ENCODE measurements at places on chromosomes 4 and X.

GRCh38 chr4:79331126-79331876, 5.4 kb upstream of the NAA11 start:
- no peak for DNase-seq

GRCh38 chrX:9171841-9172463, 138.0 kb upstream of the FAM9B start:
- no peak for DNase-seq

DNA sequence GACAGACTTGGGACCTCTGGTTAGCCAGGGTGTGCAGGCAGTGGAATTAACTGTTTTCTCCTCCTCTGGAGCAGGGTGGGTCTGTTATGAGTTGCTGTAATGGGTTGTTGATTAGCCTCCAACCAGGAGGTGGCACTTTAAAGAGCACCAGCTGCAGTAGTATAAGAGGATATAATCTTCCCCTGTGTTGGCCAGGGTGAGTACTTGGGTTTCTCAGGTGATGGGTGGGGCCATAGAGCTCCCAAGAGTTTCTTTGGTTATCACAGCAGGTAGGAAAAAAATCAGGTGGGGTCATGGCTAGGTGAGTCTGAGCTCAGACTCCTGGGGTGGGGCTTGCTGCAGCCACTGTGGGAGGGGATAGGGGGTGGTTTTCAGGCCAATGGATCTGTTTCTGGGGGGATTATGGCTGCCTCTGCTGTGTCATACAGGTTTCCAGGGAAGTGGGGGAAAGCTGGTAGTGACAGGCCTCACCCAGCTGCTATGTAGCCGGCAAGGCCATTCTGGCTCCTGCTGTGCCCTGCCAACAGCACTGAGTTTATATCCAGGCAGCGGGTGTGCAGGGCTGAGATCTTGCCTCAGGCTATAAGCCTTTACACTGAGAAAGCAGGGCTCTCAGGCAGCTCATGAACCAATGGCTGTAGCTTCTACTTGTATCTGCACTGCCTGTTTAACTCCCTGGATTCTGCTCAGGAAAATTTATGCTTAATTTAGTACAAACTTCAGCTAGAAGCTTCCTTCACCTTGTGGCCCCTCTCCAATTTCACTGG, 70.1 kb downstream of the CCNG2 start:
- DNase-seq, result no peak

DNA sequence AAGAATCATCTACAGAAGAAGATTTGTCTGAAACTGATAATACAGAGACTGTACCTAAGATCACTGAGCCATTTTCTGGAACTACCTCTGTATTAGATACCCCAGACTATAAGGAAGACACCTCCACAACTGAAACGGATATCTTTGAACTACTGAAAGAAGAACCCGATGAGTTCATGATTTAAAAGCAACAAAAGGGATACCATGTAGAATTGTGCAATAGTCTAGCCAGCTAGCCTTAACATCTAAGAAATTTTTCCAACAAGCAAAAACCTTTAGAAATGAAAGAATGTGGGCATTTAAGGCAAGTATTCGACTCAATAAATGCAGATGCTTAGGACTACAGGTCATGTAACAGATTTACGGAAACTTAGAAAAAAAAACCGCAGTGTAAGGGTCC, 1.3 kb downstream of the CABS1 start:
- DNase-seq, result no peak

DNA sequence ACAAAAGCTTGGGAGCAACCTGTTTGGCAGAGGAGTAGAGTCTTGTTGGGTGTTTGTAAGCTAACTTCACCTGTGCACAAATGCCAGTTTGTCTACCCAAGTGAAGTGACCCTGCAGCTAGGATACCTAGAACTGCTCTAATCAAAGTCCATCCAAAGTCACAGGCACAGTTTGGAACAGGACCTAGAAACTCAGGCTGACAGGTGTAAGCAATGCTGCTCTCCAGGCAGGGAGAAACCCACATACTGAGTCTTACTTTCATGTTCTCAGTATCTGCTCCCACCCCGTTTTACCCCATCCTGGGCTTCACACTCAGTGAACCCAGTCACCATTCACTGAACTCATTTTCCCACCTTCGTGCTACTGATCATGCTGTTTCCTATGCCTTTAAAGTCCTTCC, 40.3 kb downstream of the MAML3 start:
- no peak for DNase-seq

DNA sequence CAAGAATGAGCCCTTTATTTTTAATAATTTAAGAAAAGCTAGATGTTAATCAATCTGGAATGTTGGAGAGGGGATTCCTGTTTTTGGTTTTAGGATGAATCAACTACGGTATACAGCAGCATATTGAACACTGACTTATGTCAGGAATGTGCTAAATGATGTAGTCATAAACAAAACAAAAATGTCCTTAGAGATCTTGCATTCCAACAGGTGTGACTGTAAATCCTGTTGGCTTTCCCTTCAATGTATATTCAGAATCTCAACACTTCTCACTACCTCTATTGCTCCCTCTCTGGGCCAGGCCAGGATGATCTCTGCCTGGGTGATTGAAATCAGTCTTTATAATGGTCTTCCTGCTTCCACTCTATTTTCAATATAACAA, 37.8 kb upstream of the BDH2 start:
- DNase-seq, result no peak

DNA sequence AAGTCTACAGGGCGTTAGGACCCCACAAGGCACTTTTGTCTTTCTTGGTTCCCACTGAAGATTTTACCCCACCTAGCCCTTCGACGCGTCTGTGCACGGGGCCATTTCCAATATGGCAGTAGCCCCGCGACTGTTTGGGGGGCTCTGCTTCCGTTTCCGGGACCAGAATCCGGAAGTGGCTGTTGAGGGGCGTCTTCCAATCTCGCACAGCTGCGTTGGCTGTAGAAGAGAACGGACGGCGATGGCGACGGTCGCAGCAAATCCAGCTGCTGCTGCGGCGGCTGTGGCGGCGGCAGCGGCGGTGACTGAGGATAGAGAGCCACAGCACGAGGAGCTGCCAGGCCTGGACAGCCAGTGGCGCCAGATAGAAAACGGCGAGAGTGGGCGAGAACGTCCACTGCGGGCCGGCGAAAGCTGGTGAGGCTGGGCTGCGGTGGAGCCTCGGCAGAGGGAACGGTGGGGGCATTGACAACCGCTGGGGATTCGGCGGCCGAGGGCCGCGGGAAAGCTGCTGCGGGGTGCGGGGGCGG, at the start of gene USP11:
USP11 (plus strand) TSS at position 207 of the 530 bp plus-strand sequence; CDS start at position 242, 35 bp downstream.
- peak; percentile 53 for DNase-seq

DNA sequence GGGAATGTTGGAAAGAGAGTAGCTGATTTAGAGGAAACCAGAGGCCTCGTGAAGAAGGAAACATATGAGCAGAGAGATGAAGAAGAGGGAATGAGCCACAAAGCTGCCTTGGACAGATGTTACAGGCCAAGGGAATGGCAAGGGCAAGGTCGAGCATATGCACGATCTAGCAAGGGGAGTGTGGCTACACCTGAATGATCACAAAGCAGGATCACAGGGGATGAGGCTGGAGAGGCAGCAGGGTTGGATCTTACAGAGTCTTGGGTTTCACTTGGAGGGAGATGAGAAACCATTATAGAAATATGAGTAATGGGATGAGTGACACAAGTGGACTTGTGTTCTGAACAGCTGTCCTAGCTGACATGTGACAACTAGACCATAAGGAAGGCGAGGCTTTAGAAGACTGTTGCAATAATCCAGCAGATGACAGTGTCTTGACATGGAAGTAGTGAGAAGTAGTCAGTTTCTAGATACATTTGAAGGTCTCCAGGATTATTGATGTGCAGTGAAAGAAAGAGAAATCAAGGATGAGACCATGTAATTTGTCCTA, 58.7 kb downstream of the RASGEF1B start:
- no peak for DNase-seq

DNA sequence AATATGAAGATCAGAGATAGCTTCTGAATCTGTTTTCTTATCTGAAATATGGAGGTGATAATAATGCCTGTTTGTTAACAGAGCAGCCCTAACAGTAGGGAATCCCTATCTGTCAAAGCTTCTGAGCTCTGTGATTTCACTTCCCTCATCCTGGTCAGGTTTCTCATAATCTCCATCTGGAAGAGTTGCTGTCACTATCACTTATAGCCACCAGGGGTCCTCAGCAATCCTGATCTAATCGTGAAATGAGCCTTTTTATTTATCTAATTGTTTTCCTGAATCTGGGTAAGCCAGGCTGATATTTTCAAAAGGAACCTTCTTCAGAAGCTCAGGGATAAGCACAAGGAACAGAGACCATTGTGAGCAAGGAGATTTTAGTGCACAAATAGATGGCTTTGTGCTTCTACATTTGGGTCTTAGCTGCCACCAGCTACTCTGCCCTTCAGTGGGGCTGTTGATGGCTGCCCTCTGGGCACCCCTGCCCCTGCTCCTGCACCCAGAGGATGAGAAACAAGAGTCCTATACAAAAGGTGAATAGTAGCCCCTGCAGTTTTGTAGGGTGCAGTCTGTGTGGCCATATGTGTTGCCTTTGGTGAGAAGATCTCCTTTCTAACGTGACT, 196.4 kb upstream of the RADX start:
- no peak for DNase-seq

GRCh38 chrX:57367649-57368048, 81.1 kb downstream of the FAAH2 start:
- DNase-seq, result peak; percentile 2

- DNase-seq, result no peak
Observed at GRCh38 chr4:140602714-140603113, 34.0 kb upstream of the UCP1 start.

- no peak for DNase-seq
Observed at GRCh38 chr4:35500812-35501211, 743.5 kb downstream of the ARAP2 start.

- DNase-seq, result no peak
Observed at GRCh38 chr4:6116696-6117285, 83.6 kb downstream of the JAKMIP1 start.

DNA sequence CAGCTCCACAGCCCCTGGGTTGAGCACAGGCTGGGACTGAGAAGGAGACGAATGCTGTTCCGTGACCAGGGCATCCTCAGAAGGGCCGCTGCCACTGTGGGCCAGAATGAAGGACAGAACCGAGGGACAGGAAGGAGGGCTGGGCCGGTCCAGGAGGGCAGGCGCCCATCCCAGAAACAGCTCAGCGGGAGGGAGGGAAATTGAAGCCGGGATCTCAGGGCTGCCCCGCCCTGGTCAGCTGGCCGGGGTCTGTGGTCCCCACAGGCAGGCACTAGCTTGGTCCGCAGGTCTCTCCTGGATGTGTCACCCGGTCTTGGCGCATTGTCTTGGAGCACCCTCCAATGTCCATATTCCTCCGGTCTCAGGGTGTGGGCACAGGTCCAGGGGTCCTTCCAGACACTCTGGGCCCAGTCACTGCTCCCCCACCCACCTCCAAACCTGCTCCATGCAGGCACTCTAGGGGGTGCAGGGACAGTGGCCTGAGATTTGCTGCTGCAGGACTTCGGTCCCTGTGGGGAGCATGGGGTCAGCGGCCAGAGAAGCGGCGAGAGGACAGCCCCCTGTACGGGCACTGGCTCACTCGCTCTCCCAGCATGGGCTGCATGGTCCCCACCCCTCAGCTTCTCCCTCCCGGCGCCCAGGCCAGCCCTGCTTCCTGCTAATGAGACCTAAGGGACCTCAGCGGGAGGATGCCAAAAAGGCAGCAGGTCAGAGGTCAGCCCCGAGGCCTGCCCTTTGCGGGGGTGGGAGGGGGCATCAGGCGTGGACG, 23.9 kb upstream of the MXD4 start:
- DNase-seq, result no peak

DNA sequence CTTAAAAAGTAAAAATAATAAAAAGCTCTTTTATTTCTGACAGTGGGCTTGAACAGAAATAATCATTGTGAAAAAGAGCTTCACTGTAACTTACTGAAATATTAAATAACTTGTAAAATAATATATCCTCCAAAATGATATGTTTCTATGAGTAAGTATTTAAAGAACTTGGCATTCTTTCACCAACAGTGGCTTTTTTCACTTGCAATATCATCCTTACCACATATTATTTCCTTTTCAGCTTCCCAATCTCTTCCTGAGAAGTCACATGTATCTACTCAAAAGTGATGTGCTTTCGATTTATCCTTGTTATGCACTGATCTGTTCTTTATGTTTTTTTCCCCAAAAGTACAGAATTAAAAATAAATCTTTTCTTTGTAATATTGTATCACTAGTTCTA, 2.2 kb upstream of the PCDH18 start:
- DNase-seq, result no peak

DNA sequence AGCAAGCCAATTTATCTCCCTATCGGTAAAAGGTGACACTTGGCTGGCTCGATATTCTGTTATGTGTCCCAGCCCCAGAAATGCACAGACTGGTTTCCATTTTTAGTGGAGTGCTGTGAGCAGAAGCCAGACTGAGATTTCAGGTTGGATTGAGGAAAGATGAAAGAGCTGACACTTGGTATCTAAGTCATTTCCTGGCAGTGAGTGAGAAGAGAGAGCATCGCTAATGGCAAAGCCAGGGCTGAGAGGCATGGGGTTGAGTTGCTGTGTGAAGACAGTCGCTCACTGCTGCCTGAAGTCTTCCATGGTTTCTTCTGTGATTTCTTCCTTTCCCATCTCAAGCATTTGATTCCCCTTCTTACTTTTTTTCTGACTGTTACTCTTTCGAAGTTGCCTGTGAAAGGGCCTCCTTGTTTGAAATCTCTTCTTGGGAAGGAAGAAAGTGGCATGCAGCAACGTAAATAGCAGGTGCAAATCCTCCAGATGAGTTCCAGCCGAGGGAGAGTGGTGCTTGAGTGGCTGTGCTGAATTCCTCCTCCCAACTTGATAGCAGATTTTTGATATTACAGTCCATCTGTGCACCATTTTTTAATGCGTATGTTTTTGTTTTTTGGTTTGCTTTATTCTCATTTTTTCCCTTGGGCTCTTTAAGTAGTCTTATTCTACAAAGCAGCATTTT, 109.2 kb upstream of the LIMCH1 start:
- DNase-seq, result no peak

- no peak for DNase-seq
Observed at GRCh38 chrX:38961936-38962335, 160.7 kb downstream of the MID1IP1 start.

GRCh38 chr4:113026556-113026955, 22.9 kb upstream of the ANK2 start:
- DNase-seq, result no peak

- DNase-seq, result no peak
Observed at GRCh38 chr4:89610236-89610635, 226.7 kb downstream of the SNCA start.

DNA sequence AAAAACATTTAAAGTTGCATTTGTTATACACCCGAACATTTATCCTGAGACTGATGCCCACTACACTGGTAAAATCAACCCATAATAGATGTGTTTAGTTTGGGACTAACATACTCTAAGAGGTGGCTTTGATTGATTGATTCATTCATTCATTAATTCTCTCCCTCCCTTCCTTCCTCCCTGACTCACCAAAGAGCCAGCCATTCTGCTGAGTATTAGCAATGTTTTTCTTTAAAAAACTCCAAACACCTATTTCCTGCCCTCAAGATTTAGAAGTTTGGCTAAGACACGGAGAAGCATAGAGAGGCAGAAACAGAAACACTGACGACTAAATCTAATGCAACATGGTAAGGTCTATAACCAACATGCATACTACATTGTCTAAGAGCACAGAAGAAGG, 88.9 kb downstream of the RASL11B start:
- DNase-seq, result no peak

- no peak for DNase-seq
Observed at GRCh38 chr4:170374770-170375169, 285.0 kb upstream of the AADAT start.

GRCh38 chr4:1380368-1381151, 25.7 kb downstream of the NKX1-1 start:
- no peak for DNase-seq

Measured in amygdala (tissue), 56 donors.